Stimulated activated CD8-positive, alpha-beta memory T cell treated with anti-CD3 and anti-CD28 coated beads, Interleukin-4, amount 100 ng/mL, for 48 hours (primary cell): ENCODE measurements at places on chromosomes 7 and 10.

DNA sequence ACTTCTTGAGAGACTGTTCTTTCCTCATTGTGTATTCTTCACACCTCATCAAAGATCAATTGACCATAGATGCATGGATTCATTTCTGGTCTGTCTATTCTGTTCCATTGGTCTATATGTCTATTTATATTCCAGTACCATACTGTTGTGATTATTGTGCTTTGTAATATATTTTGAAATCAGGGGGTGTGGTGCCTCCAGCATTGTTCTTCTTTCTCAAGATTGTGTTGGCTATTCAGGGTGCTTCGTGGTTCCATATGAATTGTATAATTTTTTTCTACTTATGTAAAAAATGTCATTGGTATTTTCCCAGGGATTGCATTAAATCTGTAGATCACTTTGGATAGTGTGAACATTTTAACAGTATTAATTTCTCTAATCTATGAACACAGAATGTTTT, 106.5 kb downstream of the EPC1 start:
- no peak for DNase-seq

DNA sequence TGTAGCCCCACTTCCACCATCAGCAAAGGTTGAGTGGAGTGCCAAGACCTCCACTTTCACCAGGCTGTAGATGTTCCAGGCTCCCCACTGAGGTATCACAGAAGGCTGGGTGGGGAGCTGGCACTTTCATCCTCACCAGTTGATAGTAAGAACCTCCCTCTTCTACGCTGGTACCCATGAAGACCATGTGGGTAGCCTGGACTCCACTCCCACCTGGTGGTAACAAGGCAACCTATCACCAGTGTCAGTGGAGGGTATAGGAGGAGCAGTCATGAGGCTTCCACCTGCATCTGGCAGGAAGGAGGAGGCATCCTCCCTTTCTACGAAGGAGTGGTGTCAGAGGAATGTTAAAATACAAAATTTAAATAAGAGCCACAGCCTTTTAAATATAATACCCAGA, 4.4 kb downstream of the SMIM30 start:
- DNase-seq: no peak

DNA sequence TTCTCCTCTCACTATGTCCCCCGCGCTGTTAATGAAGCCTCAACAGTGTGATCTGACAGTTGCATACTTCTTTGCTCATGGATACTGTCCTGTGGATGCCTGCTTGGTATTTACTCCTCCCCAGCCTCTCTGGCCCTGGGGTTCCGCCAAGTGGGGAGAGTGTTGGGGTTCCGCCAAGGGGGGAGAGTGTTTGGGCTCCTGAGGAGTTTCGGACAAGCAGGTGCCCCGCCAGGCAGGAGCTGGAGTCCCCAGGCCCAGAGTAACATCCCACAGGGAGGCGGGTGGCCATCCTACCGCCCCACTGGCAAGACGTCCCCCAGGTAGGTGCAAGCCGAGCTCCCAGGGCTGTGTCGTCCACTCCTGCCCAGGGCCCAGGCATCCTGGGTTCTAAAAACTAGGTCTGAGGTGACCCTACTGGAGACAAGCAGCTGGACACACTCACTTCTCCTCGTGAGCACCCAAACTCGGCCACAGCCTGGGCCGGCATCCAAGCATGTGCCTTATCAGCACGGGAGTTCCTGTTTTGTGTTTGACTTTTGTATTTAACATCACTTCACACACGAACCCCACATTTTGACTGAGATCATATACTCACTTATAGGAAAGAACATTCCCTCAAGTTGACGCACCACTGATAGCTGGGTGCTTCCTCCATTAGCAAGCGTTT, 34.2 kb downstream of the CAMK2B start:
- DNase-seq: peak; percentile 20

DNA sequence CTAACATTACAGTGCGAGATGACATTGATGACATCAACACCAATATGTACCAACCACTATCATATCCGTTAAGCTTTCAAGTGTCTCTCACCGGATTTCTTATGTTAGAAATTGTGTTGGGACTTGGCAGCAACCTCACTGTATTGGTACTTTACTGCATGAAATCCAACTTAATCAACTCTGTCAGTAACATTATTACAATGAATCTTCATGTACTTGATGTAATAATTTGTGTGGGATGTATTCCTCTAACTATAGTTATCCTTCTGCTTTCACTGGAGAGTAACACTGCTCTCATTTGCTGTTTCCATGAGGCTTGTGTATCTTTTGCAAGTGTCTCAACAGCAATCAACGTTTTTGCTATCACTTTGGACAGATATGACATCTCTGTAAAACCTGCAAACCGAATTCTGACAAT, 4.3 kb downstream of the GPR22 start:
- DNase-seq: no peak

- no peak for DNase-seq
Observed at GRCh38 chr10:48684792-48685623, at the start of gene WDFY4. TSS of gene WDFY4 (plus strand) at chr10:48684873. CDS start at chr10:48709733, 24,860 bp downstream.

DNA sequence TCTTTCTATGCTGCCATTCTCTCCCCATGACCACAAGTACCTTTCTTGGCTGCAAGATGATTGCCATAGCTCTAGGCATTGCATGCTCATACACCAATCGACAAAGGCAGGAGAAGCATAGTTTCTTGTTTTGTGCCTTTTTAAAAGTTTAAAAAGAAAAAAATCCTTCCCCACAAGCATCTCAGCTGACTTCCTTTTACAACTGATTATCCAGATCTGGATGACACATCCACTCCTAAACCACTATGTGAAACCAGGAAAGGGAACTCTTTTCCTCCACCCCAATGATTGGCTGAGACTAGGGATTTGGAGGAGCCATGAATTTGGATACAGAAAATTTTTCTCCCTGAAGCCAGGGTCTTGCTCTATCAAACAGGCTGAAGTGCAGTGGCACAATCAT, 14.5 kb upstream of the LRRC4 start:
- no peak for DNase-seq
